ENCODE measurements at places on chromosomes 3 and 15. TPM values are rescaled to one million over a fixed set of nuclear protein-coding genes. Genes with fewer than 3 reads are reported as not detected.

GRCh38 chr3:57118254-57118653, 46.9 kb downstream of the IL17RD start:
- no peaks in the 10 kb centered on the region for H3K36me3 ChIP-seq
- DNase-seq, result no peak
- H3K27me3 ChIP-seq, result peaks cover 6% of the 10 kb centered on the region
- H3K4me1 ChIP-seq, result no peaks in the 10 kb centered on the region
- no peak overlapping the region for H3K4me3 ChIP-seq

GRCh38 chr3:88219138-88219792, 69.5 kb downstream of the C3orf38 start:
- no peak overlapping the region for H3K4me3 ChIP-seq
- peak; percentile 91 for DNase-seq
- no peaks in the 10 kb centered on the region for H3K4me1 ChIP-seq
- no peaks in the 10 kb centered on the region for H3K27me3 ChIP-seq
- H3K27ac ChIP-seq, result no peak overlapping the region

The TTLL13 gene
- total RNA-seq, result under 0.01 TPM

DNA sequence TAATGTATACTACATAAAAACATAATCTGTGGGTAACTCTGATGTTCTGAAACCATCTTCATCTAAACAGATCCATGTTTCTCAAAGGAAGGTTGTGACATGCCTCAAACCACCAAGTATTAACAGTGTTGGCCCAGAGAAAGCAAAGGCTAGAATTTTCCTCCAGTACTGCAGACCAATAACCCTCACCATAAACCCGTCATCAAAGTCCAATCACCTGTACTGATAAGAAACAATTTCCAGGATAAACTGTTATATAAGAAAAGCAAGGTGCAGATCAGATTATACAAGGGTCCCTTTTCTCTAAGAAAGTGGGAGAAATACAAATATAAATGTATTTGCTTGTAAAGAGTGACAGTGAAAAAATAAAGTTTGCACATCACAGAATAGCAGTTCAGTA, 32.3 kb downstream of the TBC1D2B start:
- peaks cover 20% of the 10 kb centered on the region for H3K36me3 ChIP-seq
- no peaks in the 10 kb centered on the region for H3K27me3 ChIP-seq
- H3K4me1 ChIP-seq, result peaks cover 31% of the 10 kb centered on the region

The CAMKV gene
- total RNA-seq, result not detected

DNA sequence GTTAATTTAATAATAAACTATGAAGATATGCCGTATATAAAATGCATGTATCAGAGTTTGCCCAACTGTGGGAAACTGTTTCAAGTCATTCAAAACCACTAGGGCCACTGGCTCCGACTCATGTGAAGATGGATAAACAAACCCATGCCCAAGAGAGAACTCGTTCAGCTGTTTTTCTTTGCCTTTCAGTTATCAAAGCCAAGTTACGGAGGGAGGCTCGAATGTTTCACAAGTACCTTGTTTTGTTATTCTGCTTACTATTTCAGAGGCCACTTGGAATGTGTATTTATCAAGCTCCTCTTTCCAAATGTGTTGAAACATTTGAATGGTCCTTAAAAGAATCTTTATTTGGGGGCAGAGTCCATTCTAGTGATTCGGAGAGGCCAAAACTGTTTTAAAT, 82.1 kb downstream of the DUT start:
- no peaks in the 10 kb centered on the region for H3K27me3 ChIP-seq
- H3K27ac ChIP-seq, result peak overlapping the region; percentile 92
- DNase-seq, result no peak
- no peak overlapping the region for H3K4me3 ChIP-seq
- H3K36me3 ChIP-seq, result peaks cover 80% of the 10 kb centered on the region

DNA sequence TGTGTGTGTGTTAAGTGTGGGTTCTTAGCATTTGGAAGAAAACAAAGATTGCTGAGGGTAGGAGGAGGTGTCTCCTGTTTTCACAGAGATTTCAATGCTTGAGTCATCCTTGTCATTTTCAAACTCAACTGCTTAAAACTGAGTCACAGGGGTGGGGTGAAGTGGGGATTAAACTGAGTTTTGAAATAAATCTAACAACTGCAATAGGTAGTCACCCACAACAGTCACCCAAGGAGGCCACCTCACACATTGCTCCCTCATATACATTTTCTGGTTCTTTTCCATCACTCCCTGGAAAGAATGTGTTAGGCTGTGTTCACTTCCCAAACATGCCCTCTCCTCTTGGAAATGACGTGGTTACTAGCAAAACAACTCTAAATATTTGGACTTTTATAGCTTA, 187.7 kb upstream of the CMC1 start:
- no peak overlapping the region for H3K4me3 ChIP-seq
- peaks cover 24% of the 10 kb centered on the region for H3K4me1 ChIP-seq
- peak; percentile 81 for DNase-seq
- peak overlapping the region; percentile 34 for H3K27ac ChIP-seq

DNA sequence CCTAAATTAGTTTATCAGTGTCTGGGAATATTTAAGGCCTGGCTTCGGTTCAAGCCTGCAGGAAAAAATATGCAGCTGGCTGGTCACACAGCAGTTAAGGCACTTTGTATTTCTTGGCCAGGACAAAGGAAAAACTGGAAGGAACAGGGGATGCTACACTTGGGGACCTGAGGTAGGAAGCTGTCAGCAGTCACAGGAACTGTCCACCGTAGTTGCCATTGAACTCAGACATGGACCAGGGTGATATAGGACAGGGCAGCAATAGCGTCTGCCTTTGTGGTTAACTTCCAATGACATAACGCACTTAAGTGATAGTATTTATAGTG, 49.1 kb downstream of the NR1D2 start:
- no peak overlapping the region for H3K4me3 ChIP-seq
- no peak for DNase-seq
- H3K36me3 ChIP-seq, result no peaks in the 10 kb centered on the region
- H3K4me1 ChIP-seq, result peaks cover 3% of the 10 kb centered on the region
- no peak overlapping the region for H3K27ac ChIP-seq

DNA sequence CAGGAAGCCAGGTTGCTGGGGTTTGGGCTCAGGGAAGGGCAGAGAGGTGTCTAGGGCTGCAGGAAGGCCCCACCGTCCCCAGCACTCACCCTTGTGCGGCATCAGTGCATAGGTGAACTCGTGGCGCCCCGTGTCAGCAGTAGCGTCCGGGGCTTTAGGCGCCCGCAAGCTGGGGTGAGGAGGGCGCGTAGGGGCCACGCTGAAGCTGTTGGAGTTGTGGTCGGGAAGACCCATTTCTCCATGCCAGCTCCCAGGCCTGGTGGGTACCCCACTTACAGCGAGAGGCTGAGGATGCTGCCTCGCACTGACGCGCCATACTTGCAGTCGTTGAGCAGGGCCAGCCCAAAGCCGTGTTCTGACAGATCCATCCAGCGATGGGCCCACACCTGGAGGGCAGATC, 9.7 kb downstream of the NEIL1 start:
- H3K27me3 ChIP-seq, result no peaks in the 10 kb centered on the region
- no peaks in the 10 kb centered on the region for H3K4me1 ChIP-seq
- no peak overlapping the region for H3K27ac ChIP-seq

The MGLL gene
- 18.1 TPM for total RNA-seq

DNA sequence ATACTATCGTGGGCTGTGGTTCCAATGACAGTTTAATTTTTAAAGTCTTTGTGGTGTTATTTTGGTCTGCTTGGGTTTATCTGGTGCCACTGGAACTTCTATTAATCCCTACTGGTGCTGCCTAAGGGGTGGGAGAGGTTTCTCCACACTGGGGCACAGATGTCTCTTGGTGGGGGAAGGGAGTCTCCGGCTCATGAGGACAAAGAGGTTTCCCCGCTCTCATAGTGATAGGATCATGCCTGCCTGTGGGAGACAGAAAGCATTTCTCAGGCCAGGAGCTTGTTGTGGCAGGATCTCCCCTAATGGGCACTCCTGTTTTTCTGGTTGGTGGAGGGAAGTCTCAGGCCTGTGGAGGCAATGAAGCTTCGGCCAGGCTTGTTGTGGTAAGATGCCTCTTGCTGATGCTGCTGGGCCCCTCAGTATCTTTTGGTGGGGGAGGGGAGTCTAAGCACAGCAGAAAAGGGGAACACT, 84.3 kb upstream of the THRB start:
- H3K4me3 ChIP-seq, result no peak overlapping the region
- H3K27me3 ChIP-seq, result no peaks in the 10 kb centered on the region
- DNase-seq, result no peak
- no peaks in the 10 kb centered on the region for H3K4me1 ChIP-seq
- no peaks in the 10 kb centered on the region for H3K36me3 ChIP-seq
- no peak overlapping the region for H3K27ac ChIP-seq

DNA sequence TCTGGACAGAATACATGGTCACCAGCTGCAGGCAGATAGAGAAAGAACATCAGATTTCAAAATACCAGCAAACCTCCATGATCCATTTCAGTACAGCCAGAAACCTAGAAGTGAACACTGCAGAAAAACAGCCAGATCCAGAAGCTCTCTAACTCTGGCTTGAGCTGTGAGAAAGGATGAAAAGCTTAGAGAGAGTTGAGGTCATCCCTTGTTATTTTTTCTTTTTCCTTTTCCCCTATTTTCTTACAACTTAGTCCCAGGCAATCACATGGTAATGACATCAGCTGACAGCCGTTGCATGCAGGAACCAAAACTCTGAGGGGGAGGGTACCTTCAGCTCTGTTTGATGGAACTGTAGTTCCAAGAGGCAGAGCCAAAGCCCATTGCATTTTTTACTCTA, 113.2 kb downstream of the TCF12 start:
- no peaks in the 10 kb centered on the region for H3K27me3 ChIP-seq
- no peaks in the 10 kb centered on the region for H3K36me3 ChIP-seq
- peak overlapping the region; percentile 40 for H3K27ac ChIP-seq

GRCh38 chr3:123657568-123657967, 72.7 kb upstream of the HACD2 start:
- H3K27me3 ChIP-seq, result no peaks in the 10 kb centered on the region
- no peak for DNase-seq

The KBTBD13 gene
- total RNA-seq, result not detected

- peak; percentile 32 for DNase-seq
- H3K27ac ChIP-seq, result peak overlapping the region; percentile 81
- no peak overlapping the region for H3K4me3 ChIP-seq
- H3K27me3 ChIP-seq, result no peaks in the 10 kb centered on the region
Measured at GRCh38 chr3:65829228-65829627, 209.5 kb downstream of the MAGI1 start.

- no peaks in the 10 kb centered on the region for H3K36me3 ChIP-seq
- H3K4me3 ChIP-seq, result no peak overlapping the region
- H3K27me3 ChIP-seq, result peaks cover 49% of the 10 kb centered on the region
- H3K27ac ChIP-seq, result no peak overlapping the region
Measured at GRCh38 chr3:31505371-31506048, 27.2 kb upstream of the STT3B start.

DNA sequence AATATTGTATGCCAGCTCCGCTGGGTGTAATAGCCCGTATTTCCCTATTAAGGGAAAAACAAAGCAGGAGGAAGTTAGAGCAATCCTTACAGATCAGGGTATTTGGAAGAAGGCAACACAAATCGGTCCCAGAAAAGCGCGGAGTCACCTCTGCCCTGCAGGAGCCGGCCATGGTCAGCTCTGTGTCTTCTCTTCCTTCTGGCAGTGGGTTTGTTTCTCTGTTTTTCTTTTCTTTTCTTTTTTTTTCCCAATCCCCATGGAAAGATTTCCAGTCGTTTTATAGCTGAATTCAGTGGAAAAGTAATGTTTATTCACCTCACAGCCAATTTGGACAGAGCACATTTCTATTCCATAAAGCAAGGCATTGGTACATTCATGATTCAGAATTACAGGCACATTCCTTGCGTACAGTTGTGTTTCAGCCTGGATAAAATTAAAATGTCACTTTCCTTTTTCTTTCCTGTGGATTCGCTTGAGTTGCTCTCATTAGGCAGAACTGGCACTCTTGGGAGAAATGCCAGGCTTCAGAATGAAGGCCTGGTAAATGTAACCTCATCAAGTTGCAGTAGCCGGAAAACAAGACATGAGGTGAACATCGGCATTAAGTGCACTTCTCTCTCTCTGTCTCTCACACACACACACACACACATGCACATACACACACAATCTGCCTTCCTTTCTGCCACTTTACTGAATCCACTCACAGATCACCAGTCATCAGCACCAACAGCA, 204.5 kb upstream of the UBE2E1 start:
- H3K4me1 ChIP-seq, result peaks cover 20% of the 10 kb centered on the region
- H3K27ac ChIP-seq, result peak overlapping the region; percentile 34
- H3K36me3 ChIP-seq, result no peaks in the 10 kb centered on the region
- no peaks in the 10 kb centered on the region for H3K27me3 ChIP-seq

The CNTN4 gene
- total RNA-seq, result not detected

DNA sequence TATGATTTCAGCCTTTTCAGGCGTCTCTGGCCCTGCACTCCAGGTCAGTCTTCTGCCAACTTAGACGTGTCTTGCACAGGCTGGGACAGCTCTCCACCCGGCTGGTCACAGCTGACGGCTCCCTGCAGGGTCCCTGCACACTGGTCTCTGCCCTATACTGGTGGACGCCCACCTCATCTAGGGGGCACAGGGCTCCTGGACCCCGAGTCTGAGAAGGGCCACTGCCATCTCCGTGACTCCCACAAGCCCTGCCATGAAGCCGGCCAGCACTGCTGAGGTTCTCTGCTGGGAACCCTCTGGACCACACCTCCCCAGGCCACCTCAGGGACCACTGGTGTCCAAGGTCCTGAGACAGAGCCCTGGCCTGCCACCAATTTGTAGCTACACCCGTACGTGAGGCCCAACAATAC, 40.5 kb downstream of the CYFIP1 start:
- no peak overlapping the region for H3K4me3 ChIP-seq
- no peaks in the 10 kb centered on the region for H3K27me3 ChIP-seq
- peak; percentile 72 for DNase-seq
- peaks cover 65% of the 10 kb centered on the region for H3K36me3 ChIP-seq
- H3K27ac ChIP-seq, result no peak overlapping the region

The TMOD3 gene
- total RNA-seq, result 49.8 TPM

DNA sequence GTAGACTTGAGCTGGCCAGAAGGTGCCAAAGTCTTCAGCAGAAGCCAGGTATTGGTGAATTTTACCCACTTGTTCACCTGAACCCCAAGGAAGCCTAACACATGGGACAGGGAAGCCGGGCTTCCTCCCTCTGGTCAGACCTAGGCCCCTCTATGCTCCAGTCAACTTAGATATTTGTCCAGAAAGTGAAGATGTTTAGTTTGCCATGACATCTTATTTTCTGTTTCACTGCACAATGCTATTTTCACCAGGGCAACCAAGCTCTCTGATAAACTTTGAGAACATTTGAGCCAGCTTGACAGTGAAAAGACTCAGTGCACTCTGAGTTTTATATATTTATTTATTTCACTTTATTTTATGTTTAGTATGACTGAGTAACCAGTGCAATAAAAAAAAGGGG, 71.0 kb downstream of the SOX14 start:
- DNase-seq, result no peak
- no peak overlapping the region for H3K27ac ChIP-seq
- H3K4me3 ChIP-seq, result no peak overlapping the region
- no peaks in the 10 kb centered on the region for H3K4me1 ChIP-seq
